ENCODE measurements at places on chromosomes 2 and 18.

GRCh38 chr2:74532222-74532621 is 2.5 kb downstream of the HTRA2 start:
- no peak for DNase-seq

DNA sequence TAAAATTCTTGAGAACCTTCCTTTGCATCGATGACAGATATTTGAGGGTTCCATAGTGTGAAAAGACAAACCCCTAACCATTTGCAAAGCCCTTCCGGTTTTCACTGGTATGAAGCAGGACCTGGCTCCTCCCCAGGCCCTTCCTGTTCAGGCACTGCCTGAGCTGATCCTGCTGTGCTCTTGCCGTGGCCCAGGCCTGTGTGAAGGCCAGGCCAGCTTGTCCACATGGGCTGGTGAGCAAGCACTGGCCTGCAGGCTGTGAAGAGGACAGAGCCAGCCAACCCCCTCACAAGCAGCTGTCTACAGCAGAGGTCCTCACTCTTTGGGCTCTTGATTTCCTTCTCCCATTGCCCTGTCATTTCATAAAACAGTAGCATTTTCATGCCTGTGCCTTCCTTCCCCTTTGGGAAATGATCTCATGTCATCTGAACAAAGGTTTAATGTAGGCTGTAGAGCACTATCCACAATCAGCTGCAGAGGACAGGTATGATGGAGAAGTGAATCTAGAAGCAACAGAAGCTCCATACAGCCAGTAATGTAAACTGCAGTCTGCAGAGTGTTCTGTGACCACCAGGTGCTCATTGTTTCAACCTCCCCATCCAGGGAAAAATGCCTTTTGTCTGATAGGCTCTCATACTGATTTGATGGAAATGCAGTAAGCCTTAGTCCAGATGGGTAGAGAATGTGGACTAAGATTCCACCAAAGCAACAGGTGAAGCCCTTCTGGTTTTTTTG is 19.8 kb downstream of the MPHOSPH10 start:
- DNase-seq: no peak

DNA sequence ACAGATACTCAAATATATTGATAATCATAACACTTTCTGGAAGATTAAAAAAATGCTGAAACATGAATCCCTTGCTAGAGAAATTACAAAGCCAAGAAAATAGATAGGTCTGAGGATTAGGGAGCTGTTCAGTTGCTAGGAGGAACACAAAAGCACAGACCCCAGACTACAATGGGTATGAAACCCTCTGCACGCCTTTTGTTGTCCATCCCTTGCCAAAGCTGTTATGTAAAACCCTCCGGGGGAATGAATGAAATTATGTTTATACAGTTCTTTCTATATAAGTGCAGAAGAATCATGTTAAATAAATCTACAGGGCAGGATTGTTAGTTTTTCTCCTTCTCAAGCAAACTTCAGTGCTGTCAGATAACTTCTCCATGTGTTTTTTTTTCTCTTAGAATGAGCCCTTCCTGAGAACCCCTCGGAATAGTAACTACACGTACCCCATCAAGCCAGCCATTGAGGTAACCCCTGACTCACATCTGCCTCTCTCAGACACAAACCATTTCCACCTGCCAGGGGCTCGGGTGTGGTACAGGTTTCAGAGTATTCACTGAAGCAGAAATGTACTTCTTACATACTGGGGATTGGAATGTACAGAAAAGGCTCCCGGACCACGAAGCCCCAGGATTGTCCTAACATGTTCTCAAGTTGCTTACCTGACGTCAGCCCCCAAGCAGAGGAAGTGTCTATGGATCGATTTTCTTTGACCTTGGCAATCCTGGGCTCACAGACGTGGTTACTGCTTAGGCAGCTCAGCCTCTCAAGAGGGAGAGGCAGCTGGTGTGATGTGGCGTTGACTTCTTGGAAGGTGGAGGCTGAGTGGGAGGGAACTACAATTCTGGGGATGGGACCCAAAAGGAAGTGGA is 118.0 kb downstream of the PLB1 start:
- DNase-seq: peak; percentile 51

DNA sequence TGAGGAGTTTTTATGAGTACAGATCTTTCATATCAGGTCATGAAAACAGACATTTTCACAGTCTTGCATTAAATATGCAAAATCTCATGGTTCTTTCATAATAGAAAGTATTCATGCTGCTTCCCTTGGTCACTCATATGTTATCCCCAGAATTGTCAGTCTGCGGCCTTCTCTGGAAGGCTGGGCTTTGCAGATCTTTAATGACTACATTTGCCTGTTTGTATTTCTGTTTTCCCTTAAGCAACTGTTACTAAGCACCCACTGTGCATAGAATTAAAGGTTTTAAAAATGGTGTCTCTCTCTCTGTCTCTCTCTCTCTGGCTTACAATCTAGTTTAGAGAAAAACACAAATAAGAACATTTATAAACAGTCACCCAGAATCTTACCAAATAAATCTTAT is 456.3 kb downstream of the RIT2 start:
- no peak for DNase-seq

DNA sequence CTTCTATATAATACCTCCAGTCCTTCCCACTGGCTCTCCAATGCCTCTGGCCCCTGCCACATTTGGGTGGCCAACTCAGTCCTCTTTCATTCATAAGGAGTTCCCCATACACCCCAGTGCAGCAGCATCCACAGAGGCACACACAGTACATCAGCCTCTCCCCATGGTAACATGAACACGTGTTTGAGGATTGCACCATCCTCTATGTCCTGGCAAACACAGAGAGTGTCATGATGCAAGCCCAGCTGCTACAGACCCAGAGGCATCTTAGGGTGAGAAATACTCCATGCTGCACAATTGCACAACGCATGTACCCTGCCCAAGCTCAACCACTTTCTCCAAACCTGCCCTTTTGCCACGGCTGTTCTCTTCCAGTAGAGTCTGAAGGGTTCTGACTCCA is 11.5 kb downstream of the IGFBP5 start:
- no peak for DNase-seq

DNA sequence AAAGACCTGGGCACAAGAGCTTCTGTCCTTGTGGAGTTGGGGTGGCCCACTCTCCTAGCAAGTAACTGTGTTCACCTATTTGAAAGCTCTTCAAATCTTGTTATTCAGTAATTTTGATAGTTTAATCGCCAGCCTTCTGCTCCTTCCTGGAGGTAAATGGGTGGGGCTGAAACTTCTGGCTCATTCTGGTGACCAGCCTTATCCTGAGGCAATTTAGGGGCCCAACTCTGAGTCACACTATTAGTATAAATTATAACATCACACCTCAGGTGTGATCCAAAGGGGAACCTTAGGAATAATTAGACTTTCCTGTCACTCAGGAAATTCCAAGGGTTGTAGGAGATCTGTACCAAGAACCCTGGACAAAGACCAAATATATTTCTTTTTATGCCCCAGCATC is 255.8 kb upstream of the RGPD4 start:
- no peak for DNase-seq

GRCh38 chr2:169006665-169007064 is 24.5 kb downstream of the ABCB11 start:
- no peak for DNase-seq

DNA sequence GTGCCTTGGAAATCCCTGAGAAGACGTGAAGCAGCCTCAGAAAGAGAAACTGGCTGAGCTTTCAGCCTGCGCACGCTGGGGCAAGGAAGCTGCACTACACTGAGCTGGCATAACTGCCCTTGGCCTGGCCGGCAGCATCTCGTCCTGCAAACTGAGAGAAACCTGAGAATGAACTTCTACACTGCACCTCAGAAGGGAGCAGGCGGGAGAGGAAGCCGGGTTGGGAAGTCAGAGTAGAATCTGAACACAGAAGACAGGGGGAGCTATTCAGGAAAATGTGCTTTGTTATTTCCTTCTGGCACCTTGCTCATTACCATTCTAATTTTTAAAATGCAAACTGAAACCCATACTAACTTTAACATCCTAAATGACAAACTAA is 70.9 kb downstream of the ZEB2 start:
- DNase-seq: no peak

DNA sequence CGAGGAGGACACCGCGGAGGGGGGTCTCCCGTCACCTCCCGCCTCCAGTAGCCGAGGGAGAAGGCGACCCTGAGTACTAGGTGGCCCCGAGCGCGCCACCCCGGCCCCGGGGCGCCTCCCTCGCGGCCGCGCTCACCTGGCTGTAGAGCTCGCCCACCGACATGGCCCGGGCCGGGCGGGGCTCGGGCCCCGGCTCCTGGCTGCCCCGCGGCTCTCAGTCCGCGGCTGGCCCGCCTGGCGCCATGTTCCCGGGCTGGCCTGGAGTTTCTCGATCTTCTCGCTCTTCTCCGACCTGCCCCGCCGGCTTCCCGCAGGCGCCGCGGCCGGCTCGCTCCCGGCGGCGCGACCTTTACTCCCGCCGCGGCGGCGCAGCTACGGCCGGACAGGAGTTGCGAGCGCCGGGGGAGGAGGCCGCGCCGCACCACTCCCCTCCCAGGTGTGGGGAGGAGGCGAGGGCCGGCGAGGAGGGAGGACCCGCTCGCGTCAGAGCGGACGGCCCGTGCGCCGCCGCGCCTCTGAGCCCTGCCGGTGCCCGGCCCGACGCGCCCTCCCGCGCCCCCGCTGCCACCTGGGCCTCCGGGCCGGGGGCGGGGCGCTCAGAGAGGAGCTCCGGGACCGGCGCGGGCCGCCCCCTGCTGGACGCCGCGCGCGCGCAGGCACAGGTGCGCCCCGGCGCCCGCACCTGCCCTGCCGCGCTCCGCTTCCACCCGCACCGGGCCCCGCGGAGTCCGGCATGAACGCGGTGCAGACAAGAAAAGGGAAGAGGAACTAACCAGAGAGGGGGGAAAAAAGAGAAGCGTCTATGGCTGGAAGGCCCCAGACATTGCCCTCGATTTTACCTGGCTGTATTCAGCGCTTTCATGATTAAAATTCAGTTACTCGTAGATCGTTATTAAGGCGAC is at the start of gene MYO5B:
Gene MYO5B (minus strand): TSS at position 517 of the 902 bp plus-strand sequence. CDS start 354 bp downstream, at position 163.
- DNase-seq: no peak

DNA sequence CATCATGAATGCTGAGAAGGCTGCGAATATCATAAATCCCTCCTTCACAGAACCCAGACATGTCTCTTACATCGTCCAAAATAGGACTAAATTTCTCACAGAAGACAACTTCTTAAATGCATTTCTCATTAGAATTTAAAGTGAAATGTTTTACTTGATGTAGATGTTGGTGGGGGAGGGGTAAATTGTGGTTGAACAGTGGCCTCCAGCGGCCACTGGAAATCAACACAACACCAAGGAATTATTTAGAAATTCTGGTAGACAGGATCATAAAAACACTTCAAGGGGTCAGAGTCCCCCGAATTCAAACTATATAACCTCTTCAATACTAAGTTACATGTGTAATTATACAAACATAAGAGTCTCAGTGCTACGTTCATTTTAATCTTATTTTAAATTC is 135.9 kb downstream of the ABCA12 start:
- DNase-seq: no peak

- DNase-seq: no peak
Observed at GRCh38 chr2:216299588-216299987, 72.7 kb downstream of the MARCHF4 start.

- DNase-seq: no peak
Observed at GRCh38 chr2:42032745-42033144, 15.1 kb upstream of the PKDCC start.

- no peak for DNase-seq
Observed at GRCh38 chr2:27320958-27321543, 1.8 kb downstream of the MPV17 start.

DNA sequence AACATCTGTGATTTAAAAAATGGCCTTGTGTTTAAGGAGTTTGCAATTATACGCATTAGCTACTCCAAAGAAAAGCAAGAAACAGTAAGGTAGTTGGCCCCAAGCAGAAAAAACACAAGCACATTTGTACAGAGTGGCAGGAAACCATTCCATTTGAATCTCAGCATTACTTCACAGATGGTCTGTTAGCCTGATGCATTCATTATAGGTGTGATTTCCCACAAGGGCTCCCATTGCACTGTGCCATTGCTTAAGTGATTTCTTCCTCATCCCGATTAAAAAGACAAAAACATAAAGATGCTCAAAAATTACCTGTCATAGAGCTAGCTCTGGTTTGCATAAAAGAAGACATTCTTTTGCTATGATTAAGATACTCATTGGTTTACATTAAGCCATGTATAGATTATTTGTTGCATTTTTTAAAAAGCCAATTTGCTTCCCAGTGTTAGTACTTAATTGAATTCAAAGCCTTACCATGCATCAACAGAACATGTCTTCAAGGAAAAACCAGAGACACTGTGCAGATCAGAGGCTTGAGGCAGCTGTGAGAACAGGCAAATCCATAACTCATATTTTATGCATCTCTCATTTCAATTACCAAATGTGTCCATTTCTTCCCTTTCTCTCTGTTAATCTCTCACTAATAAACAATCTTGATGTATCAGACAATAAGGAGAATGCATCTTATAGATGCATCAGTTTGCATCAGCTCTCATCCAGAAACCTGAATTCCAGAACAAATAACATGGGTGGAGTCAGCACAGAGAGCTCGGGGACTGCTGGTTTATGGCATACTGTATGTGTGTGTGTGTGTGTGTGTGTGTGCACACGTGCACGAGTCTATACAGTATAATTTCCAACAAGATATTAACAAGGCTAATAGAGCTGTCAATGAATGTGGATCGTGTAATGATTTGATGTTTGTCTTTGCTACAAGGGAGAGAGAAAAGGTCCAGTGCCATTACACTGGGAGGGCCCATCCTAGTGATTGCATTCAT is 558.6 kb upstream of the HS6ST1 start:
- DNase-seq: no peak

GRCh38 chr2:229686122-229686919 is 28.0 kb downstream of the DNER start:
- no peak for DNase-seq

- no peak for DNase-seq
Observed at GRCh38 chr2:128422571-128422970, 103.9 kb upstream of the HS6ST1 start.

GRCh38 chr2:21245565-21245964 is 121.8 kb downstream of the TDRD15 start:
- no peak for DNase-seq

GRCh38 chr2:169512525-169512924 is 3.0 kb downstream of the KLHL41 start:
- DNase-seq: no peak

DNA sequence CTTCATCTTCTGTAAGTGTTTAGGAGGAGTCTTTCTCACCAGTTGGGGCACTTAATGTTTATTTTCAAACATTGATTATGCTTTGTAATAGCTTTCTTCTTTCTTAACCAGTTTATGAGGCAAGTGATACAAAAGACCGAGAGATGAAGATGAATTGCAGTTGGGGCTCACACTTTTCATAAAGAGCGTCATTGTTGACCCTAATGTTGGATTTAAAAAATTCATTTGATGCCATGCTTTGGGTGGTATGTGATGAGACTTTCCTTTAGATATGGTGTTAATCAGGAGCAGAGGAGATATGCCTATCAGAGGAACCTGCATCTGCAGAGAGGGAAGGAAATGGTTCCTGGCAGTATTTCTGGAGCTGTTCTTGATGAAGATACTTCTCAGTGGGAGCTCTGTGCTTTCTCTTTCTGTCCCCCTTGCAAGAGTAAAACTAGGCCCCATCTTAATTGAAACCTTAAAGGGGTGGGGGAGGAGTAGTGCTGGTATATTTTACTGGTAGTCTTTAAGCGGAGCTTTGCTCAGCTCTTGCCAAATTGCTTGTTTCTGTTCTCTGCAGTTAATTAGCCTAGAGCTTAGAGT is 2.3 kb downstream of the EML4 start:
- DNase-seq: no peak
